ENCODE measurements at places on chromosomes 5 and 9.

GRCh38 chr9:7570107-7570720 lies 229.4 kb downstream of the DMAC1 start:
- peak; percentile 46 for DNase-seq
- no peak overlapping the region for H3K27ac ChIP-seq
- no peaks in the 10 kb centered on the region for H3K4me1 ChIP-seq
- H3K27me3 ChIP-seq = peaks cover 4% of the 10 kb centered on the region
- no peak overlapping the region for H3K4me3 ChIP-seq

- no peaks in the 10 kb centered on the region for H3K36me3 ChIP-seq
- no peak overlapping the region for H3K4me3 ChIP-seq
- H3K27ac ChIP-seq = peak overlapping the region; percentile 22
- no peak for DNase-seq
These were observed 5.7 kb upstream of the NOTCH1 start for GRCh38 chr9:136551401-136552116.

GRCh38 chr5:73997960-73998359 lies 372.0 kb downstream of the ARHGEF28 start:
- H3K4me1 ChIP-seq = peaks cover 24% of the 10 kb centered on the region
- no peak overlapping the region for H3K4me3 ChIP-seq
- H3K27me3 ChIP-seq = no peaks in the 10 kb centered on the region
- H3K27ac ChIP-seq = no peak overlapping the region
- DNase-seq = no peak

DNA sequence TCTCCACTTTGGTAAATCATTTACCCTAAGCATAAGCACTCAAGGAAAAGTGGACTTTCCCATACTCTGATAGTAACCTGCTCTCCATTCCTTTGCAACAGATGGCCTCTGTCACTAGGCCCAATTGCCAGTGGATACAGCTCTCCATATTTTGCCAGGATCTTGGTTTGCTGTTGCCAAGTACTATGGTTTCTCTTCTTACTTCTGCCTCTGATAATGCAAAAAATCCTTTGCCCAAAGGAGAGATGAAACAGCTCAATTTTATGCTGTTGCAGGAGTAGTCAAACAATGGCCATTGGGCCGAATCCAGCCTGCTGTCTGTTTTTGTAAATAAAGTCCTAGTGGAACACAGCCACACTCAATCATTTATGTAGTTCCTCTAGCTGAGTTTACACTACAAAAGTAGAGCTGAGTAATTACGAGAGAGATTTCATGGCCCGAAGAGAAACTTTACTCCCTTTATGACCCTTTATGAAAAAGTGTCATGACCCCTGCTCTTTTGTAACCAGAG lies 92.5 kb downstream of the HTR4 start:
- no peak overlapping the region for H3K4me3 ChIP-seq
- H3K36me3 ChIP-seq = no peaks in the 10 kb centered on the region
- peaks cover 24% of the 10 kb centered on the region for H3K4me1 ChIP-seq
- H3K27ac ChIP-seq = peak overlapping the region; percentile 45
- DNase-seq = no peak
- H3K27me3 ChIP-seq = no peaks in the 10 kb centered on the region

- H3K4me3 ChIP-seq = no peak overlapping the region
- H3K4me1 ChIP-seq = peaks cover 6% of the 10 kb centered on the region
- DNase-seq = no peak
These were observed 50.1 kb downstream of the FAM78A start for GRCh38 chr9:131226226-131226625.

GRCh38 chr5:108145351-108145750 lies 236.5 kb downstream of the FBXL17 start:
- H3K36me3 ChIP-seq = peaks cover 4% of the 10 kb centered on the region
- DNase-seq = no peak
- no peak overlapping the region for H3K27ac ChIP-seq
- H3K4me1 ChIP-seq = no peaks in the 10 kb centered on the region
- H3K4me3 ChIP-seq = no peak overlapping the region
- H3K27me3 ChIP-seq = no peaks in the 10 kb centered on the region

- H3K4me3 ChIP-seq = no peak overlapping the region
- H3K36me3 ChIP-seq = no peaks in the 10 kb centered on the region
- H3K4me1 ChIP-seq = no peaks in the 10 kb centered on the region
- no peak overlapping the region for H3K27ac ChIP-seq
- peaks cover 90% of the 10 kb centered on the region for H3K27me3 ChIP-seq
These were observed 22.3 kb downstream of the OR2V1 start for GRCh38 chr5:181108578-181109165.

GRCh38 chr5:113296676-113297075 lies 138.1 kb downstream of the TSSK1B start:
- no peaks in the 10 kb centered on the region for H3K36me3 ChIP-seq
- peaks cover 17% of the 10 kb centered on the region for H3K27me3 ChIP-seq
- no peak overlapping the region for H3K4me3 ChIP-seq

- no peak for DNase-seq
- H3K4me1 ChIP-seq = no peaks in the 10 kb centered on the region
- H3K4me3 ChIP-seq = no peak overlapping the region
These were observed 14.2 kb downstream of the SLIT3 start for GRCh38 chr5:169286572-169287300.

DNA sequence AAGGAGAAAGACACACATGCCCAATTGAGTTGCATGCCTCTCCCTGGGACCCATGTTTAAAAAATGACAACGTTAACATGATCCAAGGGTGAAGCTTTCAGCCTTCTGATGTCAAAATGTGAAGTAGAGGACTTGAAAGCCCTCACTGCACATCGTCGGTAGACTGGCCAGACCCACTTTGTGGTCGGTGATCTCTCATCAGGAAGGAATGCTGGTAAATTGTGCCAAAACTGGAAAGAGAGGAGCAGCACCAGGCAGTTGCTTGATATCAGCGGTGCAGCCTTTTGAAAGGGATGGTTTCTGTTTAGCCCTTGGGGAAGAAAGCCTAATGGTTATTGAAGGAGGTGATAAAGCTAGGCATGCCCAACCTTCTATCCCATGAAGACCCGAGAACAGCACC lies 125.3 kb upstream of the MARCHF11 start:
- H3K27ac ChIP-seq = no peak overlapping the region
- H3K4me1 ChIP-seq = peaks cover 2% of the 10 kb centered on the region
- DNase-seq = no peak
- H3K36me3 ChIP-seq = no peaks in the 10 kb centered on the region
- no peaks in the 10 kb centered on the region for H3K27me3 ChIP-seq
- H3K4me3 ChIP-seq = no peak overlapping the region

- H3K4me3 ChIP-seq = peak overlapping the region; percentile 53
- no peaks in the 10 kb centered on the region for H3K36me3 ChIP-seq
- no peak overlapping the region for H3K27ac ChIP-seq
- peak; percentile 34 for DNase-seq
- H3K4me1 ChIP-seq = peaks cover 11% of the 10 kb centered on the region
These were observed 28.8 kb upstream of the CDC23 start for GRCh38 chr5:138241688-138242571.

DNA sequence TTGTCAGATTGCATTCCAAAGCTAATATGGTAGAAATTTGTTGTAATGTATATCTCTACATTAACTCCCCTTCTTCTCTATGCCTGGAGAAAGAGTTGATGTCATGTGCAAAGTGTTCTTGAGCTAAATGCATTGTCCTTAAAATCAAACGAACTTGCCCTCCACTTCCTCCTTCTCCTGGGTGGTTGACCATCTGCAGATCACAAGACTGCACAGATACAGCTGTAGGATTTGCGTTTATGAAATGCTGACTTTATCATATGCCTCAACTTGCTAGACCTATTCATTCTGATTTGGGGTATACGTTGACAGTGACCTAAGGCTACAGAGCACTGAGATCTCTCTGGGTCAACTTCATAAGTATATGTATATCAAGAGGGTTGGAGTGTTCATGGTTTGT lies 8.3 kb downstream of the TRIM32 start:
- H3K36me3 ChIP-seq = peaks cover 16% of the 10 kb centered on the region
- H3K4me3 ChIP-seq = no peak overlapping the region
- H3K4me1 ChIP-seq = peaks cover 10% of the 10 kb centered on the region

GRCh38 chr5:90948969-90949368 lies 390.4 kb downstream of the ADGRV1 start:
- no peak for DNase-seq
- H3K27me3 ChIP-seq = no peaks in the 10 kb centered on the region
- H3K4me3 ChIP-seq = no peak overlapping the region
- peaks cover 10% of the 10 kb centered on the region for H3K36me3 ChIP-seq

DNA sequence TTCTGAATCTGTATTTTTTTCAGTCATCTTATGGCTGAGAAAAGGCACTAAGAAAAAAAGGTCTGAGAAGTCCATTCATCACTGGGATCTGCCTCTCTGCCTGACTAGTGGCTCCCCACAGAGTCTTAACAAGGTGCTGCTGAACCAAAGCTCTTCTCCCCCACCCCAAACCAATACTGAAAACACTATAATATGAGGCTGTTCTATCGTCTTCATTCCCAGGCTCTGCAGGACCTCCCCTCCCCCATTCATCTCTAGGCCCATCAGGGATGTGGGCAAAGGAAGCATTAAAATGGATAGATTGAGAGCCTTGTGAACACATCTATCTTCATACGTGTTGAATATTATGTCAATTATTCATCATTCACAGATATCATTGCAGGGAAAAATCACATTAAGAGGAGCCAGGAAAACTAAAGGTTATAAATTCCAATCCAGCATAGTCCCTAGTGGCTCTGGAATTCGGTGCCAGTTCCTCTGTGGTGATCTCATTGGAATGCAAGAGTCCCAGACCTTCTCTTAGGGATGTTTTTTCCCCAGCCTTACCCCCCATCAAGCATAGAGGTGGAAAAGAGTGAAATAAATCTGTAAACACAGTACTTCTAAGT lies 44.3 kb upstream of the GPR151 start:
- no peak overlapping the region for H3K27ac ChIP-seq
- H3K36me3 ChIP-seq = no peaks in the 10 kb centered on the region
- H3K4me3 ChIP-seq = no peak overlapping the region
- DNase-seq = no peak
- no peaks in the 10 kb centered on the region for H3K27me3 ChIP-seq
